ENCODE measurements at places on chromosomes 13 and 19.
A peak's percentile ranks its signal among the peaks of the same experiment; 100 is the strongest.

DNA sequence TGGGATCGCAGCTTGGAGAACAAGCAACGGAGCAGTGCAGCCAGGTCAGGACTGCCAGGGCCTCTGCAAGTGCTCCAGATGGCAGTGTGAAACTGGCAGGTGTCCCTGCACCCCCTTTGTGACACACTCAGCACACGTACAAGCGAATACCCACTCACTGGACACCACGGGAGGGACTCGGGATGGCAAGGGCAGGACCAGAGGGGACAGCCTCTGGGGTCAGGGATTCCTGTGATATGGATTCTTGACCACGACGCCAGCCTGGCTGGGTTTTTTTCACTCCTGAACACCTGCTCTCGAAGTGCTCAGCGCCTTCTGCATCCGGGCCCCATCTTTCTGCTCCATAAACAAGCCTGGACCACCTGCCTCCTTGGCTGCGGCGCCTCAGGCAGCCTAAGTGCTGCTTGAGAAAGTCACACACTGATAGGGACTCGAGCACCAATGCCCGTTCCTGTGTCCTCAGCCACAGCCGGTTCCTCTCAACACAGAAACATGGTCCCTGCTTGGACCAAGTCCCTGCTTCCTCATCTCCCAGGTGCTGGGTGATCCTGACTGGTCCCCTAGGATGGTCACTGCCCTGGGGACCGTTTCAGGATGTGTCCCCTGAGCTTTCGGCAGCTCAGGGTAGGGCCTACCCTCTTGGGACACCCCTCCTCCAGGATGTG, 22.0 kb downstream of the ELAVL1 start:
- no peak for DNase-seq

GRCh38 chr13:20686863-20687579, 16.5 kb upstream of the IL17D start:
- peak; percentile 38 for DNase-seq

- DNase-seq, result peak; percentile 33
These were observed 694 bp downstream of the CLN5 start for GRCh38 chr13:76992548-76993001.

DNA sequence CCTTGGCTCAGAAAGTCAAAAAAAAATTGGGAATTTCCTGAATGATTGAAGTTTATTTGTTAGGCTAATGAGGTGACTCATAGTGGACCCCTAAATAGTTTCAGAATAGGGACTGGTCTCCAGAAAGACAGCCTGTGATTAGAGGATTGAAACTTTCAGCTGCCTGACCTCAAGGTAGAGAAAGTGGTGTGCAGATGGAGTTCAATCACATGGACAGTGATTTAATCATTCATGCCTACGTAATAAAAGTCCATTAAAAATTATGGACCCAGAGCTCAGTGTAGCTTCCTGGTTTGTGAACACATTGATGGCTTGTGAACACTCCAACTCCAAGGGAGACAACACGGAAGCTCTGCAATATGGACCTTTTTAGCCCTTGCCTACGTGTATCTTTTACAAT, 533.2 kb upstream of the PCDH9 start:
- DNase-seq, result no peak

DNA sequence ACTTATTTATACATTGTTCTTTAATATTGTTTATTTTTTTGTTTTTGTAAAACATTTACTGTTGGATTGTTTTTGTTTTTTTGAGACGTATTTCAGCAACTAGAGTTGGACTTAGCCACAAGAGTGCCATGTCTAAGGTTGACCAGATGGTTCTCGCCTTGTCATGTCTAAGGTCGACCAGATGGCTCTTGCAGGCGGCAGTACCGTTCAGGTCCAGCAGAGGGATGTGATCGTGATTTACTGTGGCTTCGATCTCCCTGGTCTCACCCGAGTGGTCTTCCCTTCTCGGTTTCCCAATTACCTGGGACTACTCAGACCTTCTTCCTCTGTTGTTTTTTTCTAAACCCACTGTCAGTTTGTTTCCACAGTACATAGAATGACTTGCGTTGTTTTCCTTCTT, 1438.6 kb downstream of the UQCRFS1 start:
- DNase-seq, result no peak

DNA sequence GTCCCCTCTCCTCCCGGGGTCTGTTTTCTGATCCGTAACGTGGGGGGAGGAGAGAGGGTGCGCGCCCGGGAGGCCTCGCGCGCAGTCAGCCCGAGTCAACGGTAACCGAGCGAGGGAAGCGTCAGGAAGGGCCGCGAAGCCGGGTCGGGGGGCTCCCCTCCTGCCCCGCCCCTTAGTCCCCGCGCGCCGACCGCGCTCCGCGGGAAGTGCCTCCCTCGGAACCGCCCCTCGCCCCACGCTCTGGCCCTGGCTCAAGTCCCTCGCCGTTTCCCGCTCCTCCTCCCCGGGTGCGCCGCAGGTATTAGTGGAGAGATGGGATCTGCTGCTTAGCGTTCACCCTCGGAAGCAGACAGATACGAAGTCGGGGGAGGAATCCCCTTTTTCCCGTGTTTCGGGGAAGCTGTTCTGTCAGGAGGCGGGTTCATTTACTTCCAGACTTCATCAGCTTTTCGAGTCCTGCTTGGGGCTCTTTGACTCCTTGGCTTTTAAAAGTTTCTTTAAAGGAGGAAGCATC, 770 bp downstream of the HNRNPM start:
- DNase-seq, result peak; percentile 45

GRCh38 chr19:45217193-45217956, 27.8 kb downstream of the EXOC3L2 start:
- no peak for DNase-seq

DNA sequence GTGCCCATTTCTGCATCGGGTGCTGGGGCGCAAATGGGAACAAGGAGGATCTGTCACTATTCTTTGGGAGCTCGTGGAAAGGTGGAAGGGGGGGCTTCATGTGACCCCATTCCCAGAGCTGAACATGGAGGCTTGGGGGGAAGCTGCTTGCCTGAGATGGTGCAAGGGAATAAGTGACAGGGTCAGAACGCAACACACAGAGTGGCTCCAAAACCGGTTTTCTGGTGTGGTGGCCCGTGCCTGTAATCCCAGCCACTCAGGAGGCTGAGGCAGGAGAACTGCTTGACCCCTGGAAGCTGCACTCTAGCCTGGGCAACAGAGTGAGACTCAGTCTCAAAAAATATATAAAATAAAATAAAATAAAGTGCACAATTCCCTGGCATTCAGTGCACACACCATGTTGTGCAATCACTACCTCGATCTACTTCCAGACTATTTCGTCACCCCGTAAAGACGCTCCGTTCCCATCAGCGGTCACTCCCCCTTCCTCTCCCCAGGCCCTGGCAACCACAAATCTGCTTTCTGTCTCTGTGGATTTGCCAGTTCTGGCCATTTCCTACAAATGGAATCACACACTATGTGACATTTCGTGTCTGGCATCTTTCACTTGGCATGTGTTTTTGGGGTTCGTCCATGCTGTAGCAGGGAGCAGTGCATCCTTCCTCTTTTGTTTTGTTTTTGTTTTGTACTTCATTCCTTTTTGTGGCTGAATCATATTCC, 18.2 kb upstream of the COMP start:
- DNase-seq, result peak; percentile 92

GRCh38 chr19:46847528-46847927, 3.1 kb downstream of the AP2S1 start:
- DNase-seq, result no peak

DNA sequence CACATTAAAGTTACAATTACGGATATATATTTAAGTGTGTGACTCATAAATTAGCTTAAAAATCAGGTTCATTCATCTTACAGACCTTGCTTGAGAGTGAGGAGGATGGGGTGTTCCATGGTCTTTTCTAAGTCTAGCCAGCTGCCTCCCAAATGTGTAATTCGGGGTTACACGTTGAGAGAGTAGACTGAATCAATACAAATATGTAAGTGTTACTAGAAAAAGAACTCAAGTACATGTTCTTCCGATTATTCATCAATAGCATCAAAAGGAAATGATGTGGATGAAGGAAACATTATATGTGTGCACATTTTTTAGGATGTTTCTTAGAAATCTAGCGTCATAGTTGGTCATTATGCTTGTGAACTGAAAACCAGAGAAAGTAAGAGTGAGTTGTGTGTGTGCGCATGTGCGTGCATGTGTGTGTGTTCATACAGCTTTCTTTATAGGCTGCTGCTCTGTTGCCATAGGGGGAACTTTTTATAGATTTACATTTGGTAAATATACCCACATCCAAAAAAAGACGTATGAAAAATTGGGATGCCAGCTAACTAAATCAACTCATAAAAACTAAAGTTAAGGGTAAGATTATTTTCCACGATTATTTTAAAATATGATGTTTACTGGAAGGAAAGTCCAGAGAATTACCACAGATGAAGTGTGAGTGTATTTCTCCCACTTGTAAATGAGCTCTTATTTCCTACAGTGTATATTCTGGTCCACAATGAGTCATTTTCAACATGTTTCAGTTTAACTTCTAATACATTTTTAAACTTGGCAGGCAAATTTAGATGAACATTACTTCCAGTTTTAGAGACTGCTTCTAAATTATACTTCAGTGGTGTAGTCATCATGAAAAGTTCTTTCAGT, 82.4 kb downstream of the PIBF1 start:
- peak; percentile 50 for DNase-seq

DNA sequence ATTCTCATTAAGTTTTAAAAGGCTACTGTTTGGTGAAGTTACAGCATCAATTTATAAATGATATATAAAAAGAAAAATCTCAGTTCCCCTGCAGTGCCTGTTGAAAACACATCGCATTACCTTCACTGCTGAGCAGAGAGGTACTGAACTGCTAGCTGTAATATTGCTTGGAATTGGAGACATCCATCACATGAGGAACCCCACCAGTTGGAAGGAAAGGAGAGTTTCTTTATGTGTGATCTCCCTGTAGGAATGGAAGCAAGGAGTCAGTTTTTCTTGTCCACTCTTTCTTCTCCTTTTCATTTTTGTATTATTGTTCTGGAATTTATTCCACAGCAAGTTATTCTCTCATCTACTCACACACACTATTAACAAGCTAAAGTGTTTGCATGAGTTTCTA, 1586.0 kb upstream of the PRR20A start:
- no peak for DNase-seq

- DNase-seq, result peak; percentile 31
These were observed 31.1 kb downstream of the DNM2 start for GRCh38 chr19:10748927-10749434.

DNA sequence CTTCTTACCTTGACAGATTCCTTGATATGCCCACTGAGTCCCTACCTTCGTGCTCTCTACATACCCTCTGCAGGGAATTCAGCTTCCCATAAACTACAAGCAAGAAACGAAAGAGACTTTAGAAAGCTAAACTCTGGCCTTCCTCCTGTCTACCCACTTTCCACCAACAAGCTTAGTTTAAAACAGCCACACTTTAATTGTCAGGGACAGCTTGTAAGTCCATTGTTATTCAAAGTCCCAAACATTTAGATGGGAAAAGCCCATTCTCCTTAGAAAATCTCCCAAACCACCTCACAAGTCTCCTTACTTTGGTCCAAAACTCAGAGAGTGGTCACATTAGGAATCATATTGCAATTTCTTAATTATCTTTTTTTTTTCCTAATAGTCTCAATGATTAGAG, 2695.8 kb downstream of the PCDH9 start:
- no peak for DNase-seq

GRCh38 chr13:114056205-114057013, 76.0 kb downstream of the RASA3 start:
- no peak for DNase-seq

DNA sequence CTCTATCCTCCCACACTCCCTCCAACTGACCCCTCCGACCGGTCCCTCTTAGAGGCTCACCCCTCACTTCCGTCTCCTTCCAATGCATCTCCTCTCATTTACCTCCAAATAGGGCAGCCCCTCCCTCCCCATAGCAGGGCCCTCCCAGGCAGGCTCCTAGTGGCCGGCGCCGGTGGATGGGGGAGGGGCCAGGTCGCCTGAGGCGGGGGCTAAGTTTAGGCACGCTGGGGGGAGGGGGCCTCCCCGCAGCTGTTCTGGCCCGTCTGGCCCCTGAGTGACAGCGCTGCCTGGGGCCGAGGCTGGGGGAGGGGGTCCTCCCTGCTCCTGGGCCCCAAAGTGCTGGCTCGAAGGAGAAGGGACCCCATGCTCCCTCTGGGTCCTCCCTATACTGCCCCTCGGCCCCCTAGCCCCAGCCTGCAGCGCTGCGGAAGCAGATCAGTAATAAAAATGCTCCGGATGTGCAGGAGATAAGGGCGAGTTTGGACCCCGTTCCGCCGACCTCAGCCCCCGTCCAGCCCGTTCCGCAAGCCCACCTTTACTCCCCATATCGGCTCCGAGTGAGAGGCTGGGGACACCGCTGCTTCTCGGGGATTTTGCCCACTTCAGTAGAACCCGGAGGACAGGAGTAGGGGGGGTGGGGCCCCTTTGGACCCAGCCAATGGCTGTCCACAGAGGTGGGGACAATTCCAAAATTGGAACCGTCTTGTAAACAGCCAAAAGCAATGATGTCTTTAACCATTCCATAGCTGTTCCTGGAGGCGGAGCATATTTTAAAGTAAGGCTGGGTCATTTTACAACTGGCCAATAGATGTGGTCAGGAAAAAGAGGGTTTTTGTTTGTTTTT, 4.0 kb downstream of the RTN2 start:
- peak; percentile 72 for DNase-seq

DNA sequence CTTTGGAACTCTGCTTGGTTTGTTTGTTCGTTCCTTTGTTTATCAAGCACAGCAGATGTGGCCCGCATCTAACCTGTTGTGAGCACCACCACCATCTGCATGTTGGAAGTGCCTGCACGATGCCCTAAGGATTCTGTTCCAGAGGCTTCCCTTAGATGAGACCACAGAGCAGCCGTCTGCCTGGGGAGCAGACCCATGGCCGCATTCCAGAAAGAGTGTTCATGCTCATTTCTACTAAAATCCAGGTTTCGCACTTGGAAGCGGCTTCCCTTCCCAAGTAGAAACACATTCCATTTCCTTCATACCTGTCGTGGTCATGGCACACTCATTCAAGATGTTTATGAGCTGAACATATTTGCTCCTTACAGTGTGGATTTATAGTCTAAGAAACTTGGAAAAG, 27.2 kb downstream of the COL4A2 start:
- DNase-seq, result peak; percentile 59

GRCh38 chr19:926589-927350, 935 bp downstream of the ARID3A start:
- peak; percentile 63 for DNase-seq

DNA sequence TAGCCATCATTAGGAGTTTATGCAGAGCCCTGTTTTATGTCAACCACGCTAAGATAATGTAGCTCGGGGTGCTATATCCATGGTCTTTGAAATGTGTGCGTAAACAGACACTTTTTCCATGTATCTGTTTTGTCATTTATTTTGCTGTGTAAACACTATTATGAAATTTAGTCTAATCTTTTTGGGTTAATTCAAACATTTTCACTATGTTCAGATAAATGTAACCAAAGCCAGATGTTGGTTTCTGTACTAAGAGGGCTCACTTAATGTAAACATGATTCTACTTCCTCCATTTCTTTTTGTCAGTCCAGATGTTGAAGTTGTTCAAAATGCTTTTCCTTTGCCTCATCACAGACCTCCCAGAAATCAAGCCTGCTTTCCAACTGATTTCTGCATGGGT, 499.5 kb upstream of the GPC6 start:
- DNase-seq, result no peak

- no peak for DNase-seq
These were observed 6.1 kb downstream of the SLC35E1 start for GRCh38 chr19:16566161-16566560.

GRCh38 chr19:18989316-18989715, 44.0 kb downstream of the SUGP2 start:
- no peak for DNase-seq

- no peak for DNase-seq
These were observed 204.1 kb upstream of the ZNF536 start for GRCh38 chr19:30167976-30168635.
